PC-3 (cell line): ENCODE measurements at places on chromosomes 3 and 15. TPM values are rescaled to one million over a fixed set of nuclear protein-coding genes. Genes with fewer than 3 reads are reported as not detected.

GRCh38 chr3:141477224-141477623 is 9.6 kb upstream of the RASA2 start:
- H3K27me3 ChIP-seq = no peaks in the 10 kb centered on the region
- peak; percentile 87 for DNase-seq
- no peaks in the 10 kb centered on the region for H3K36me3 ChIP-seq
- H3K4me1 ChIP-seq = peaks cover 9% of the 10 kb centered on the region

GRCh38 chr15:61116825-61117224 is 112.3 kb downstream of the RORA start:
- no peaks in the 10 kb centered on the region for H3K4me1 ChIP-seq
- H3K27ac ChIP-seq = no peak overlapping the region
- H3K27me3 ChIP-seq = peaks cover 13% of the 10 kb centered on the region
- H3K36me3 ChIP-seq = no peaks in the 10 kb centered on the region
- no peak overlapping the region for H3K4me3 ChIP-seq

The GYG1 gene
- 9.9 and 12.0 TPM in 2 replicates for total RNA-seq

GRCh38 chr15:41401904-41402267 is 410 bp downstream of the NDUFAF1 start:
- H3K27ac ChIP-seq = peak overlapping the region; percentile 27
- no peak for DNase-seq
- H3K27me3 ChIP-seq = no peaks in the 10 kb centered on the region
- H3K4me1 ChIP-seq = 0 out of 2 replicates have a peak, but pooled peaks cover 4% of the 10 kb centered on the region
- no peaks in the 10 kb centered on the region for H3K36me3 ChIP-seq
- H3K4me3 ChIP-seq = peak overlapping the region; percentile 84
